ENCODE measurements at places on chromosomes 6 and 20. TPM values are rescaled to one million over a fixed set of nuclear protein-coding genes. Genes with fewer than 3 reads are reported as not detected.

GRCh38 chr6:166581091-166581511 is 5.4 kb downstream of the RAMACL start:
- H3K27ac ChIP-seq: no peak overlapping the region
- DNase-seq: no peak
- peaks cover 10% of the 10 kb centered on the region for H3K4me1 ChIP-seq
- no peaks in the 10 kb centered on the region for H3K36me3 ChIP-seq
- H3K4me3 ChIP-seq: no peak overlapping the region

- H3K4me3 ChIP-seq: peak overlapping the region; percentile 69
- no peak for DNase-seq
- peaks cover 67% of the 10 kb centered on the region for H3K36me3 ChIP-seq
- H3K27me3 ChIP-seq: no peaks in the 10 kb centered on the region
Measured at GRCh38 chr6:31970604-31971271, 1.2 kb downstream of the DXO start.

DNA sequence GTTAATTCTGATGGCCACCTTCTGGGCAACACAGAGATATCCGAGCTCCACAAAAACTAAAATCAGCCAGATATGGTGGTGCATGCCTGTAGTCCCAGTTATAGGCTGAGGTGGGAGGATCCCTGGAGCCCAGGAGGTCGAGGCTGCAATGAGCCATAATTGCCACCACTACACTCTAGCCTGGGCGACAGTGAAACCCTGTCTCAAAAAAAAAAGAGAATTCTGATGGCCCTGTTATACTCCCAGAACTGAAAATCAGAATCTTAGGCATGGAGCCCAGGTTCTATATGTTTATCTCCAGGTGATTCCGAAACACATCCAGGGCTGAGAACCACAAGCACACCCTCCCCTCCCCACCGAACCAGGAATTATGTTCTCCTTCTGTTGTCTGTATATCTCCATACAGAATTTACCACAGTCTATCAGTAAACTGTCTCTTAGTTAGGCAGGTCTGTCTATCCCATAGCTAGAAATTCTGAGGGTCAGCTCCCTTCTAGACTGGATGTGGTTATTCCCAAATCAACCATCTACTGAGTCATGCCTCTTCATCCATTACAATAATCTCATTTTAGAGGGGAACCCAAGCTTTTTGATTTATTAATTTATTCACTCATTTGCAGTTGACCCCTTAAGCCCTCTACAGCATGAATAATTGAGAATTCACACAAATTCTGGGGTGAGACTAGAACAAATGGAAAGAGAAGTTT is 24.8 kb upstream of the CCND3 start:
- H3K4me3 ChIP-seq: no peak overlapping the region
- H3K4me1 ChIP-seq: peaks cover 24% of the 10 kb centered on the region
- peak; percentile 3 for DNase-seq
- peaks cover 9% of the 10 kb centered on the region for H3K36me3 ChIP-seq

GRCh38 chr6:65280060-65280459 is 427.0 kb downstream of the EYS start:
- H3K4me1 ChIP-seq: no peaks in the 10 kb centered on the region
- no peak overlapping the region for H3K27ac ChIP-seq
- no peak for DNase-seq
- no peaks in the 10 kb centered on the region for H3K27me3 ChIP-seq
- no peak overlapping the region for H3K4me3 ChIP-seq

DNA sequence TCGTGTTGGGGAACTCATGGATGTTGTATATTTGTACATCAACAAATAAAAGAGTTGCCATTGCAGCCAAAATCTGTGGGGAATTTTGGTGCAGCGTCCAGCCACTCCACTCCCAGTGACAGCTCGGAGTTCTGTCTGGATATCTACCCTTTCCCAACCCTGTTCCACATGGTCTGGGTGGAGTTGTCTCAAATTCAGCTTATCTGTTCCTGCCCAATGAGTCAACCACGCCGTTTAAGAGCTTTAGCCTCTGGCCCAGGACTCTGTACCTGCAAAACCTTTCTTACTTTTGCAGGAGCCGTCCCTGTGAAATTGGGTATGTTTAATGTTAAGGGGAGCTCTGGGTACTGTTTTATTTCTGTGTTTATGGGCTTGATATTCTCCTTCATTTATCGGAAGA is 33.9 kb upstream of the OVOL2 start:
- DNase-seq: peak; percentile 41
- H3K27me3 ChIP-seq: no peaks in the 10 kb centered on the region
- H3K4me3 ChIP-seq: no peak overlapping the region
- H3K4me1 ChIP-seq: peaks cover 7% of the 10 kb centered on the region
- H3K36me3 ChIP-seq: no peaks in the 10 kb centered on the region

DNA sequence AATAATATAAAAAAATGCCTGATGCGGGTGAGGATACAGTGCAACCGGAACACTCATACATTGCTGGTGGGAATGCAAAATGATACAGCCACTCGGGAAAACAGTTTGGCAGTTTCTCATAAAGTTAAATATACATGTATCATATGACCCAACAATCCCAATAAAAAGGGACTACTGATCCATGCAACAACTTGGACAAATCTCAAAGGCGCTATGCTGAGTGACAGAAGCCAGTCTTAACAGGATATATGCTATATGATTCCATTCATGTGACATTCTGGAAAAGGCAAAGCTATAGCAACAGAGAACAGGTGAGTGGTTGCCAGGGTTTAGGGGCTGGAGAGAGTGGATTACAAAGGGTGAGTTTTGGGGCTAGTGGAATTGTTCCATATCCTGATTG is 170.2 kb upstream of the MLN start:
- no peaks in the 10 kb centered on the region for H3K36me3 ChIP-seq
- H3K27me3 ChIP-seq: peaks cover 67% of the 10 kb centered on the region
- DNase-seq: no peak
- H3K4me1 ChIP-seq: peaks cover 6% of the 10 kb centered on the region
- H3K27ac ChIP-seq: no peak overlapping the region

DNA sequence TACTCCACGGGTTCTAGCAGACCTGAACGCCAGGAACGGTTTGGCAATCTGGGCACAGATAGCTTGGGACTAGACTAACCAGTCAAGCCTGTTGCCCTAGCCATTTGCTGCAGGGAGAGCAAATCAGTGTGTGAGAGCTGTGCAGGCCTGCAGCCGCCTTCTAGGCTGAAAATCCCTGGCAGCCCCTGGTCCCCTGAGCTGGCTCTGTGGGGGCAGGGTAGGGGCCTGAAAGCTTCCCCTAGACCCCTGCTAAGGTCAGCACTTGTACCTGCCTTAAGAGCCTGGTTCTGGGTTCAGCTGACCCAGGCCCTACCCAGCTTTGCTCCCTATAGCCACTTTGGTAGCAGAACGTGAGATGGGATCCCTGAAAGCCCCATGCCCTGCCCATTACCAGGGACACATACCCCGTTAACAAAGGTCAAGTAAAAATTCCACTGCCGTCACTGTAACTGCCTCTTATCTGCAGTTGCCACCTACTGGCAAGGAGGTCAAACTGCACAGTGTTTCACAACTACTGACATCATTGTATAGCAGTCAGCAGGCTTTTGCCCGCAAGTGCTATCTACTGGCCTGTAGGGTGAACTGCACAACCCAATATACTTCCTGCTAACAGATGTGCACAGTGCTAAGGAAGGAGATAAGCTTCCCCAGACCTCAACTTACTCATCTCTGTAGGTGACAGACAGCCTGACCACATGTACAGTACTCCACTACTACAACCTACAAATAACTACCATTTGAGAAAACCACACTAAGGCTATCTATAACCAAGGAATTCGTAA is 95.1 kb upstream of the OLIG3 start:
- no peaks in the 10 kb centered on the region for H3K4me1 ChIP-seq
- H3K27ac ChIP-seq: no peak overlapping the region
- H3K36me3 ChIP-seq: no peaks in the 10 kb centered on the region
- peak; percentile 52 for DNase-seq
- no peaks in the 10 kb centered on the region for H3K27me3 ChIP-seq

DNA sequence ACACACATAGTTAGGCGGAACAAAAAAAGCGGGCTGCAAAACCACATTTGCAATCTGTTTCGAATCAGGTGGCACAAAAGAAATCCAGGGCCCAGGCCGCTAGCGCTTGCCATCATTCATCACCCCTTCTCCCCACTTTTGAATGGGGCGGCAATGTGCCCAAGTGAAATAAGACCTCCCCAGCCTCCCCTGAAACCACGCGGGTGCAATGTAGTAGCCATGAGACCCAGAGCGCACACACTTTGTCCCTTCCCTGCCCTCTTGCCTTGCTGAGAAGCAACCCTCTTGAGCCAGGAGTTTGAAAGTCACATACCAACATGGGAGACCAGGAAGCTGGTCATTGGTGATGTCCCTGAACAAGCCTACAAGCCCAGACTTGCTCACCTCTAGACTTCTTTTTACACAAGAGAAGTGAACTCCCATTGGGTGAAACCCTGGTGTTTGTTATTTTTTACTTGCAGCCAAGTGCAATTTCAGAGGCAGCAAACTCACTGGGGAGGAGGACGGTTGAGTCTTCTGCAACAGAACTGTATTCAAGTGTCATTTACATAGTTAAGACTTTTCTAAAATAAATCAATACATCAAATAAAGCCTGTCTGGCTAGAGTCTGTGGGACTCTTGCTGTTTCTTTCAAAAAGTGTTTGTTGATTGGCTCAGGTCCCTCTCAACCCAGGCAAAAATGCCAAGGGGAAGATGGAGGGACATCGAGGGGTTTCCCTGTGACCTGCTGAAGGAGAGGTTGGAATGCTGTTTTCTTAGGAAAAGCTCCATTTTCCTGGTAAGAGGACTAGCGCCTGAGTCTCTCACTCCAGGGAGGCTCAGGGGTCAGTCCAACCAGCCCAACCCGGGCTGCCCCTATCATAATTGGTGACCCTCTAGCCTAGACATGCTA is 138.1 kb upstream of the PTPN1 start:
- no peak overlapping the region for H3K4me3 ChIP-seq
- peaks cover 10% of the 10 kb centered on the region for H3K4me1 ChIP-seq
- DNase-seq: no peak
- H3K27me3 ChIP-seq: no peaks in the 10 kb centered on the region
- no peaks in the 10 kb centered on the region for H3K36me3 ChIP-seq
- no peak overlapping the region for H3K27ac ChIP-seq

GRCh38 chr6:42292004-42292740 is 74.5 kb upstream of the MRPS10 start:
- H3K4me1 ChIP-seq: peaks cover 51% of the 10 kb centered on the region
- no peak for DNase-seq
- no peaks in the 10 kb centered on the region for H3K27me3 ChIP-seq
- H3K27ac ChIP-seq: peak overlapping the region; percentile 16
- H3K4me3 ChIP-seq: no peak overlapping the region
- no peaks in the 10 kb centered on the region for H3K36me3 ChIP-seq

DNA sequence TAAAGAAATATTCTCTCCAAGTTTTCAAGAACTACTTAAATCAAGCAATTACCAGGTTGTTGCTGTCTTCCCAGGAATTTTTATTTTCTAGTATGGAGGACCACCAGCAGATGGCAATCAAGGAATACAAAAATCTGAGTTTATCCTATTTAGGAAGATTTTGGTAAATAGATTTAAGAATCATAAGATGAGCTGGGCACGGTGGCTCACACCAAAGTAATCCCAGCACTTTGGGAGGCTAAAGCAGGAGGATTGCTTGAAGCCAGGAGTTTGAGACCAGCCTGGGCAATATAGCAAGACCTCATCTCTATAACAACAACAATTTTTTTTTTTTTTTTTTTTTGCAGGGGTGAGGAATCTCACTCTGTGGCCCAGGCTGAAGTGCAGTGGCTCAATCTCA is 19.3 kb upstream of the SEC63 start:
- no peak overlapping the region for H3K4me3 ChIP-seq
- no peaks in the 10 kb centered on the region for H3K27me3 ChIP-seq
- no peaks in the 10 kb centered on the region for H3K4me1 ChIP-seq

DNA sequence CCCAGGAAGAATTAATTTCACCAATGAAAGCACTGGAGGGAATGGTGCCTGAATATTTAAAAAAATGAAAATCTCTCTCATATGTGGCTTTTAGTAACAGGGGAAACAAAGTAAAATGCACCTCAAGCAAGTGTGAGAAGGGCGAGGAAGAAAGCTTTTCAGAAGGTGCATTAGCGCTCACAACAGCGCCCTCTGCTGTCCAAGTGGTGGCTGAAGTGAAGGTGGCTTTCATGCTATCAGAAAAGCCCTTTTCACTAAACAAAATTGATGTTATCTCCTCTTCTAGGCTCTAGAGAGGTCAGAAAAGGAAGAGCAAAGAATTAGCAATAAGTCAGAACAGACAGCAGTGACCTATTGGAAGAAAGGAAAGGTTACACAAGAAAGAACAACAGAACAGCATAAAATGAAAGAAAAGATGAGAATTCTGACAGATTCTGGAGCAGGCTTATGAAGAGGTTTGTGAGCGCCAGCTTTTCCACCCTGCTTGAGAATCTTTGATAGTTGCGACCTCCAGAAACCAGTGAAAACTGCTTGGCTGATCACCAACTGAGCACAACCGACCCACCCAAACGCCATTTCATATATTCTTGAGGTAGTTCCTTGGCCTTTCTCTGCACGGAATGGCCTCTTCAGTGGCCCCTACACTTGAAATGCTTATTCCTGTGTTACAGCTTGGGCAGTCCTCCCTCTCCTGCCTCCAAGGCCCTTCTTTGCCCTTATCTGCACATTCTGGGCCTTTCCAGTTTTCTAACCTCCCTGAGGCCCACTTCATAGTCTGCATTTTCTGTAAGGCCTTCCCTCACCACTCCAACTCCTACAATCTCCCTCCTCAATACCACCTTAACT is 45.3 kb downstream of the SMLR1 start:
- peaks cover 13% of the 10 kb centered on the region for H3K36me3 ChIP-seq
- peak; percentile 73 for DNase-seq
- no peak overlapping the region for H3K4me3 ChIP-seq
- no peak overlapping the region for H3K27ac ChIP-seq
- no peaks in the 10 kb centered on the region for H3K4me1 ChIP-seq

GRCh38 chr20:37741055-37741454 is 47.2 kb downstream of the CTNNBL1 start:
- H3K27me3 ChIP-seq: no peaks in the 10 kb centered on the region
- no peak for DNase-seq
- peaks cover 41% of the 10 kb centered on the region for H3K36me3 ChIP-seq
- H3K4me3 ChIP-seq: no peak overlapping the region
- H3K4me1 ChIP-seq: peaks cover 5% of the 10 kb centered on the region

DNA sequence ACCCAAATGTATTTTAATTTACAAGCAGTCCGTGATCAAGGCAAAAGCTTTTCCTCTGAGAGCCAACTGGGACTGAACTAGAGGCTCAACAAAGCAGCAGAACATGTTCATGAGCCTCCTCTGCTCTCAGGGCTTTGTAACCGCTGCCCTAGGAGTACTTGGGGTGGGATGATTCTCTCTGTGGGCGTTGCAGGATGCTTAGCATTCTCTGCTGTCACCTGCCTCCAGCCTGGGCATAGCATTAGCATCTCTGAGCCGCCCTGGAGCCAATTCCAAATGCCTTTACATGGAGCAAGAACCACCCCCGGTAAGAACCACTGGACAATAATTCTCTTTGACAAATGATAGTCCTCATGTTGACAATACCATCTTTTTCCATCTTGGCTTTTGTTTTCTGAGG is 237.6 kb upstream of the CDH4 start:
- no peak overlapping the region for H3K4me3 ChIP-seq
- no peak overlapping the region for H3K27ac ChIP-seq
- H3K27me3 ChIP-seq: no peaks in the 10 kb centered on the region
- H3K36me3 ChIP-seq: no peaks in the 10 kb centered on the region
- no peaks in the 10 kb centered on the region for H3K4me1 ChIP-seq
- no peak for DNase-seq

GRCh38 chr6:27604986-27605385 is 132.1 kb upstream of the ZNF184 start:
- no peak overlapping the region for H3K27ac ChIP-seq
- no peaks in the 10 kb centered on the region for H3K4me1 ChIP-seq
- H3K27me3 ChIP-seq: peaks cover 84% of the 10 kb centered on the region
- H3K36me3 ChIP-seq: no peaks in the 10 kb centered on the region
- no peak overlapping the region for H3K4me3 ChIP-seq

- peaks cover 7% of the 10 kb centered on the region for H3K27me3 ChIP-seq
- H3K4me1 ChIP-seq: no peaks in the 10 kb centered on the region
- DNase-seq: no peak
- H3K4me3 ChIP-seq: no peak overlapping the region
- H3K36me3 ChIP-seq: no peaks in the 10 kb centered on the region
- no peak overlapping the region for H3K27ac ChIP-seq
Measured at GRCh38 chr20:24444526-24445190, 24.8 kb upstream of the SYNDIG1 start.

The FOXC1 gene
- 2.0 TPM for total RNA-seq

Measured in stomach (tissue), 19 donors.